CD8-positive, alpha-beta T cell (primary cell): ENCODE measurements at places on chromosomes 5 and 9.

DNA sequence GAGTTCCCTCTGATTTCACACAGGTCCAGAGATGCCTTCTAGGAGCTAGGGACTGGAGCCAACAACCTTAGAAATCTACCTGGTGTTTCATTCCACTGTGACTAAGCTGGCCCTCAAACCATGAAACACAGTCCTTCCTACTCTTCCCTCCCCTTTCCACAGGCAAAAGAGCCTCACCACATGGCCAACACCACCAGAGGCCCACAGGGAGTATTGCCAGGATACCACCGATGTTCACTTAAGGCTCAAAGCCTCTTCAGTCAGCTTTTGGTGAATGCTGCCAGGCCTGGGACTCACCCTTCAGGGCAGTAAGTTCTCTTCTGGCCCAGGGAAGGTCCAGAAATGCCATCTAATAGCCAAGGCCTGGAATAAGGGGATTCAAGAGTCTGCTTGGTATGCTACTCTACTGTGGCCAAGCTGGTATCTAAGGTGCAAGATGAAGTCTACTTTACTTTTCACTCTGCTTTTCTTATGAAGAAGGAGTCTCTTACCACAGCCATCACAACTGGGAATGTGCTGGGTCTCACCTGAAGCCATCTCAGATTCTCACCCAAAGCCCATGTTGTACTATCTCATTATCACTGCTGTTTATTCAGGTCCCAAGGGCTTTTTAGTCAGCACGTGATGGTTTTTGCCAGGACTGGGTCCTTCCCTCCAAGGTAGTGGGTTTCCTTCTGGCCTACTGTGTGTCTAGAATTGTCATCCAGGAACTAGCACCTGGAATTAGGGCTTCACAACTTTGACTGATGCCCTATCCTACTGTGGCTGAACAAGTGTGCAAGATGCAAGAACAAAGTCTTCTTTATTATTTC, 1018.4 kb downstream of the TAF11L14 start:
- no peak for DNase-seq

- no peak for DNase-seq
Observed at GRCh38 chr5:103923616-103924168, 361.1 kb upstream of the NUDT12 start.

DNA sequence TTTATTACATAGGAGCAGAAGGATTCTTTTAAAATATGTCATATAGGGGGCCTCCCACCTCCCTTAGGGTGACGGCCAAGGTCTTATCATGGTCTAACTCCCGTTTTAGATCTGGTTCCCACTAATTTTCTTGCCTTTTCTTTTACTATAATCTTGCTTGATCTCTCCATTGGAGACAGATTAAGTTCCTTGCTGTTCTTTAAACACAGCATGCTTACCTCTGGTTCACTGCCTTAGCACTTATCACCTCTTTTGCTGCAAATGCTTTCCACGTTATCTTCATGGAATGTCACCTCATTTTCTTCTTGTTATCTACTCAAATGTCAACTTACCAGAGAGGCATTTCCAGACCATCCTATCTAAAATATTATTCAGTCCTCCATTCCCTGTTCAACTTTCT, 1047.6 kb downstream of the TLE4 start:
- no peak for DNase-seq

DNA sequence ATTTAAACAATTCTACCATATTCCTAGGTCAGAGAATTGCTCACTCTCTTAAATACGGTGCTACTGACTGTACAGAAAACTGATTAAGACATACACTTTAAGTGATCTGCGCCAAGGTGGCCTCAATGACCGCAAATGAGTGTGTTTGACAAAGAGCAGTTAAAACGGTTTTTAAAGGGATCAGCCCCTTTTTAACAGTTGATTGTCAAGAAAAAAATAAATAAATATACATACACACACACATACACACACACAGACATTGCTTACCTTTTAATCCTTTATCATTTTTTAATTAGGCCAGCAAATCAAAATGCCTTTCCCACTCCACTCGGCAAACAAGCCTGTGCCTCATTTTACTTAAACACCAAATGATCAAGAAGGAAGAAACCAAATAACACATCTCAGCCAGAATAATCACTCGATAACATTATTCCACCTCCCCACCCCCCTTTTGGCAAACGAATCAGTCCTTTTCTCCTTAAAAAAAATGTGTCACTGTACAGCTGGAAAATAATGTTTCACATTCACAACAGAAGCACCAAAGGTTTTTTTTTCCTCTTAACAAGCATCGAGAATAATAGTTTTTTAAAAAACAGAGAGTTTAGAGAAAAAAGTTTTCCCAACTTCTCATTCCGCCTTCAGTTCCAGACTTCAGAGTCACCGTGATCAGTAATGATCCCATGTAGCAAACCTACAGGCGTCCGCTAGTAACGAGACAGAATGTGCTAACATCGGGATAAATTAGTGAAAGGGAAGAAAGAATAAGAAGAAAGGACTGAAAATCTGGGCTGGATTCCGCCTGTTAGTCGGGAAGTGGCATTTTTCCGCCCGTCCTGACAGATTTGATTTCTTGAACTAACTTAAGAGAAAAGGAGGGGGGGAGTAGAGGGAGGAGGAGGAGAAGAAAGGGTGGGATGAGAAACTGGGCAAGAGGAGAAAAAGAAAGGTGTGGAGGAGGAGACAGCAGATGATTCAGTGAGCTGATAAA, at the start of gene ZNF608:
Gene ZNF608, minus strand, starts transcription at position 712 of the 988 bp plus-strand sequence. CDS start 1,650 bp downstream, outside the sequence.
- DNase-seq, result no peak

GRCh38 chr9:120710110-120710981, 3.9 kb downstream of the MEGF9 start:
- peak; percentile 74 for DNase-seq

DNA sequence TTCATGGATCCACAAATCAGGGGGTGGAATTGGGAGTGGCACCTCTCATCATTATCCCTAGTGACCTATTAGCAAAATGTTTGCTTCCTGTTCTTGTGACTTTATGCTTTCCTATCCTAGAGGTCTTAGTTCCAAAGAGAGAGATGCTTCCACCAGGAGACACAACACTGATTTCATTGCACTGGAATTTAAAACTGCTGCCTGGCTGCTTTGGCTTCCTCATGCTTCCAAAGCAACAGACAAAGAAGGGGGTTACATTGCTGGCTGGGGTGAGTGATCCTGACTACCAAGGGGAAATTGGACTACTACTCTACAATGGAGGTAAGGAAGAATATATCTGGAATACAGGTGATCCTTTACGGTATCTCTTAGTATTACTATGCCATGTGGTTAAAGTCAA, 69.2 kb upstream of the SH3GL2 start:
- no peak for DNase-seq

GRCh38 chr5:156052656-156053055, 274.3 kb upstream of the SGCD start:
- no peak for DNase-seq

GRCh38 chr9:117464941-117465616, 50.2 kb upstream of the ASTN2 start:
- DNase-seq, result no peak

DNA sequence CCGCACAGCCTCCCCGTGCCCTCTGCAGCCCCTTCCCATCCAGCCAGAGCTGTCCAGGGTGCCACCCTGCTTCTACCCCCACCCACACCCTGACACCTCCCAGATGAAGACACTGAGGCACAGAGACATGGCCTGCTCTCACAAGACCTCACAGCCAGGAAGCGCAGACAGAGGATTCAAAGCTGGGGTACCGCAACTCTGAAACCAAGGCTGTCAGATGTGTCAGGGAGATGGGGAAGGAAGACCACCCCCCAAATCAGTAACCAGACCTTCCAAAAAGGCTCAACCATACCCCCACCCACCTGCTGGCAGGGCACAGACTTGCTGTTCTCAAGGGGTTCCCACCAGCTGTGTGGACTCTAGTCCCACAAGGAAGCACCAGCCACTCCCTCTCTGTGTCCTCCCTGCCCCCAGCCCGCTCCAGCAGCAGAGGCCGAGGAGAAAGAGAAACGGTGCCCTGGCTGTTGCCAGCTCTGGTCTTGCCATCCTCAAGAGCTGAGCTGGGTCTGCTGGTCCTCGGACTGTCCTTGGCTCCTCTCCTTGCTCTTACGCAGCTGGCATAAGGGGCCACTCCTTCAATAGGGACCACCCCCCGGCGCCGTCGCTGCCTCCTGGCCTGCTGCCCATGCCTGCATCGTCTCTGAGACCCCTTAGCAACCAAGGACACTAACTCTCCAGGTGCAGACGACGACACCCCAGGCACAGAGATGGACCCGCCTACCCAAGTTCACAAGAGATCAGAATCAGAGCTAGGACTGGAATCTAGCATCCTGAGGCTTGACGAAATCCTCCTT, 699 bp downstream of the AKNA start:
- DNase-seq, result peak; percentile 44
